ENCODE measurements at places on chromosomes 6 and 20.

- DNase-seq: peak; percentile 65
These were observed 42.5 kb downstream of the EIF2S2 start for GRCh38 chr20:34069341-34070078.

GRCh38 chr6:41734666-41735426 lies 562 bp downstream of the TFEB start:
- DNase-seq: peak; percentile 67

DNA sequence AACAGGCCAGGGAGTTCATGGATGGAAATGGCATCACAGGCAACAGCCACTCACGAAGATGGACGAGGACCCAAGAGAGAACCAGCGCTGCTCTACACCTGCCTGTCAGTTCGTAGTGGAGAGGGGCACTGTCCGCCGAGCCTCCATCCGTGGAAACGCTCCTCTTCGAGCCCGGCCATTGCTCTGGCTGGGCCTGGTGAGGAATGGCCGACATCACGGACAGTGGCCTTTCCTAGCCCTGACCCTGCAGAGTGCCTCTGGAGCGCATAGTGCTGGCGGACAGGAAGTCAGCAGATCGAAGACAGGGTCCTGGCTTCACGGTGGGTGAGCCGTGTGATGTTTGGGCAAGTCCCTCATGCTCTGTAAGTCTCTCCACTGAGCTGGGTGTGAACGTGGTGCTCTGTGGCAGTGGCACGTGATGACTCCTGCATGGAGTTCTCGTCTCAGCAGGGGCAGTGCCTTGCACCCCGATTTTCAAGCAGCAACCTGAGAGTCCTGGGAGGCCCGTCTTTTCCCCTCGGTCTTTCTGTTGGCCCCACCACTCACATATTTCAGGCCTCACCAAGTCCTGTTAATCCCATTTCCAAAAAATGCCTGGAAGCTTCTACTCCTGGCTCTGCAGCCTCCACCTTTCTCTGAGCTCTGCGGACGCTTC lies 214.4 kb downstream of the ERMARD start:
- no peak for DNase-seq

DNA sequence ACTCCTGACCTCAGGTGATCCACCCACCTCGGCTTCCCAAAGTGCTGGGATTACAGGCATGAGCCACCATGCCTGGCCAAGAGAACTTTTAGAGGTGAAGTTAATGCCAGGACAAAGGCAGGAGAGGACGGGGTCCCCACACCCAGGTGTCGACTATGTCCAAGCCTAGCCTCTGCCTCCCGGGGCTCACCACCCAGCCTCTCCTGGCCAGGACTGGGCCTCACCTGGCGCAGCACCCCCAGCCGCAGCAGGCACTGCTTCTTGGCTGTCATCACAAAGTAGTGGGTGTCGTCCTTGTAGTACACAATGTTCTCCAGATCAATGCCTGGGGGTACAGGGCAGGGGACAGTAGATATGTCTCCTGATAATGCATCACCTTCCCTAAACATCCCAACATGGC lies 4.2 kb downstream of the MICAL1 start:
- DNase-seq: no peak

- no peak for DNase-seq
These were observed 12.4 kb upstream of the CCN6 start for GRCh38 chr6:112041535-112041934.

DNA sequence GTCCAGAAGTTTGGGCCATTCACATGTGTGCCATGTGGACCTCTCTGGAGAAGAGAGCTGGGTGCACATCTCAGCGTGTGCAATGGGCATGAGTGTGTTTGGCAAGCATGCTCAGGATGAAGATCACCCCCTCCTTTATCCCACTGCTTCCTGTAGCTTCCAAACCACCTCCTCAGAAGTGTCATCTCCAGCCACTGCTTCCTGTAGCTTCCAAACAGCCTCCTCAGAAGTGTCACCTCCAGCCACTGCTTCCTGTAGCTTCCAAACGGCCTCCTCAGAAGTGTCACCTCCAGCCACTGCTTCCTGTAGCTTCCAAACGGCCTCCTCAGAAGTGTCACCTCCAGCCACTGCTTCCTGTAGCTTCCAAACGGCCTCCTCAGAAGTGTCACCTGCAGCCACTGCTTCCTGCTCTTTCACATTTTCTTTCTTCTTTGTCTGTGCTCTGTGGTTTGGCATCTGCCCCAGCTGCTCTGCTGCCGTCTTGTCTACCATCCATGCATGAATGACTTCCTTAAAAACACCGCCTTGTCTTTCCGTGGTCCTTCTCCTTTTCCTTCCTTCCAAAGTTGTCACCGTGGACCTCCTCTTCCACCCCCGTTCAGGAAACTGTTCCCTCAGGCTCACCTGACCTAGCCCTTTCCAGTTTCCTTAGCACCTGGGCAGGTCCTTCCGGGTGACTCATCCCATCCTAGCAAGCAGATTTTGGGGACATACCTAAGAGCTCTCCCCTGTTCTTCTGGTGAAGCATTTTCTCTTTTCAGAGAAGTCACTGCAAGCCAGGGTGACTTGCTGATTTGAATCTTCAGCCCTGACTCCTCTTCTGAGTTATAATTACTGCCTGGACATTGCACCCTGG lies 43.5 kb upstream of the TIAM2 start:
- DNase-seq: no peak

DNA sequence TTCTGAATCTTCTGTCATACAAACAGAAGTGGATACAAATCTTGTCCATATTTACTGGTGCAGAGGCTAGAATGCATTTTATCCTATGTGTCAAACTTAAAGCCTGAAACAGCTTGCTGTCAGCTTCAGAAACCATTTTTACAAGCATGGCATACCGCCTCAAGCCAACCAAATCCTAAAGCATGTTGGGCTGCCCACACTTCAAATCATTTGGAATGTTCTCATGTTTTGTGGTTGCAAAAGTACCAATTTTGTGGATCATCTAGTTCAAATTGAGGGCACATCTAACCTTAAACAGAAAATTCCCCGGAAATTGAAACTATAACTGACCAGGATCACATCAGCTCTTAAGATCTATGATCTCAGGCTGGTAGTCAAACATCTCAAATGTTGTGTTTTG lies 3.2 kb downstream of the GPR63 start:
- no peak for DNase-seq

- DNase-seq: no peak
These were observed 31.0 kb downstream of the DLGAP4 start for GRCh38 chr20:36336954-36337704.

- DNase-seq: no peak
These were observed 523.2 kb upstream of the JARID2 start for GRCh38 chr6:14722704-14723103.

- DNase-seq: no peak
These were observed 407.7 kb downstream of the CDH26 start for GRCh38 chr20:60365882-60366281.

- DNase-seq: no peak
These were observed 229.8 kb downstream of the TMEM242 start for GRCh38 chr6:157093536-157093935.

Measured in brain microvascular endothelial cell (primary cell).